Smooth muscle cell of the brain vasculature (primary cell): ENCODE measurements at places on chromosomes 4 and X.

DNA sequence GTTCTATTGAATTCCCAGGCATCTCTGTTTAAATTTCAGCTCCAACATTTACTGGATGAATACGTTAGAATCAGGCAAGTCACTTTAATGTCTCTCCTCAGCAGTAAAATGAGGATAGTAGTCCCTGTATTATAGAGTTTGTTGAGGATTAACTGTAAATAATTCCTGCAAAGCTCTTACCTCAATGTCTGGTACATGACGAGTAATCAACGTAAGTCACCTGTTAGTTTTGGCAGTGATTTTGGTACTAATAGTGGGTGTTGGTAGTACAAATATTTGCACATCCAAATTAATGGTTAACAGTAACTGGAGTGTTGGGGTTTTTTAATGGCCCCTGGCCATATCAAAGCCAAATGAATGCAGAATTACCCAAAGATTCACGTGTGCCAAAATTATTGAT lies 189.8 kb upstream of the GALNT7 start:
- no peak for DNase-seq

DNA sequence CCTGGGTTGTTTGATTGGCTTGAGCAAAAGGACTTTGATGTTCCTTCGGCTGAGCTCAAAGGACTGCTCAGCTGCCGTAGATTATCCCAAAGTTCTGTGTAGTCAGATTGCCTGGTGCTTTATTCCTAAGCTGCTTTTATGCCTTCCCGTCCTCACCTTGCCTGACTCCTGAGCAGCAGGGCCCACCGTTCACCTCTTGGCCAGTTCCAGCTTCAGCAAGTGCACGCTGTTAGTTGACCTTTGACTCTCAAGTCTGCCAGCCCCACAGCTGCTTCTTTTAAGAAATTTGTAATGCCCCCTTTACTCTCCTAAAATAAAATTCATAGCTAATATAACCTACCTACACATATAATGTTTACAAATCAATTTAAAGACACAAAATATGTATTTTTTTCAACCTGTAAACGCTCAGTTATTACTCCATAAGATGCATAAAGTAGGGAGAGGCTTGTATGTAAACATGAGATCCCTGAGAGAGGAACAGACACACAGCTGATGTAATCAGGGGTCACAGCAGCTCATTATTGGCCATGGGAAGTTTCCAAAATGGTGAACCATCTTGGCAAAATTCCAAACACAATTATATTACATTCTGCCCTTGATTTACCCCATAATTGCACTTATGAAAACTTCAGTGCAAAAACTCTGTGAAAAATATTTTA lies 28.6 kb downstream of the UCHL1 start:
- DNase-seq = no peak

- DNase-seq = no peak
Measured at GRCh38 chr4:99025506-99025905, 30.0 kb downstream of the METAP1 start.

- no peak for DNase-seq
Measured at GRCh38 chr4:79177388-79177787, 148.5 kb downstream of the NAA11 start.

DNA sequence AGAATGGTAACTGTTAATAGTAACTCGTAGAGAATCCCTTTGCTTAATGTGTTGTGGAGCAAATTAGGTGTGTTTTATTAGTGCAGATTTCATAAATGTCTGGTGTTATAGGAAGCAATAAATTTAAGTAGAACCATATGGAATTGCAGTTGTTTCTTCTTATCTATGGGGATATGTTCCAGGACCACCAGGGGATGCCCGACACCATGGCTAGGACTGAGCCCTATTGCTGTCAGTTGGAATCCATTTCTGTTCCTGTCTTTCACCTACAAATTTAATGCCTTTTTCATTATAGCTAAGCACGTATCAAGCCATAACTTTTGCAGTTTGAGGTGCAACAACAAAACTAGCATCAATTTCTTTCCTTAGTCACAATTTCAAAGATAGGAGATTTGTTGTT lies 72.5 kb downstream of the DDIT4L start:
- no peak for DNase-seq

- DNase-seq = no peak
Measured at GRCh38 chr4:96103086-96103485, 263.2 kb downstream of the PDHA2 start.

GRCh38 chr4:60780874-60781273 lies 419.3 kb upstream of the ADGRL3 start:
- DNase-seq = no peak

- DNase-seq = no peak
Measured at GRCh38 chr4:158032733-158033415, 140.0 kb downstream of the GASK1B start.
